Amniotic epithelial cell (primary cell): ENCODE measurements at places on chromosomes 7 and 10.
A peak's percentile ranks its signal among the peaks of the same experiment; 100 is the strongest.

- DNase-seq: no peak
Observed at GRCh38 chr7:101614939-101615302, 14.2 kb downstream of the MYL10 start.

GRCh38 chr10:29712108-29712507, 77.3 kb upstream of the SVIL start:
- DNase-seq: no peak

GRCh38 chr7:12269100-12269895, 58.2 kb downstream of the TMEM106B start:
- no peak for DNase-seq

DNA sequence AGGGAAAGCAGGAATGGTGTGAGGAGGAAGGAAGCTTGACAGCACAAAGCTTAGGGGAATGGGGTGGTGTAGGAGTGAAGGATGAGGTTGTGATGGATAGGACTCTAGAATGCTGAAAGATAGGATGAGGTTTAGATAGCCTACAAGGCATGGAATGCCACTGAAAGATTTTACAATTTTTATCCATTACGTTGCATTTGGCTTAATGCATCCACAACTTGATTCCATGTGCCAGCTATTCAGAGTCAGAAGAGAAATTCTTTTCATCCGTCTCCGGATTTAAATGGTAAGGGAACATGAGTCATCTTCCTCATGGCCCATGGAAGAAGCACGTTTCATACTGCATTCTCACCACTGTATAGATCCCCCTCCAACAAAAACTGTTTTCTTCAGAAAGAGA, 212.4 kb upstream of the BMPER start:
- peak; percentile 70 for DNase-seq

DNA sequence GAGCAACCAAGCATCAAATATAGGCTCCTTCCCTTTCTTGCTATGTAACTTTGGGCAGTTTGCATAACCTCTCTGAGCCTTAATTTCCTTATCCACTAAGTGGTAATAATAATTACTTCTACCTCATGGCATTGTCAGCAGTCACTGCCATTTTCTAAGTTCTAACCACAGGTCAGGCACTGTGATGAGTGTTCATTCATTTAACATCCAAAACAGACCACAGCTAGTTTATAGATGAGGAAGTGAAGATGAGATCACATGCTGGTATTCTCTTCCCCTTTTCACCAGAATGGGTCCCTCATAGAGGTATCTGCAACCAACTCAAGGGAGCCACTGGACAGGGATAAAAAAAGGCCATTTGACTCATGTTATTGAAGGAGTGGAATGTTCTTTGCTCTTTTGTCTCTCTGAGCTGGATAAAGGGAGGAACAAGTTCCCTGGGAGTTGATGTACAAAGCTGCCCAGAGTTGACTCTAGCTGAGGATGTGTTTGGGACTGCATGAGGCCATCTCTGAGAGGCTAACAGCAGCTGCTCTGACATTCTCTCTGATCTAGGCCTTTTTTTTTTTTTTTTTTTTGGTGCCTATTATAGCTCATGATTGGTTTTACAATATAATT, 65.0 kb downstream of the DNAJC12 start:
- peak; percentile 32 for DNase-seq

GRCh38 chr10:15163253-15163828, 5.2 kb downstream of the NMT2 start:
- DNase-seq: no peak

- no peak for DNase-seq
Observed at GRCh38 chr7:134699021-134699818, 52.6 kb downstream of the BPGM start.

DNA sequence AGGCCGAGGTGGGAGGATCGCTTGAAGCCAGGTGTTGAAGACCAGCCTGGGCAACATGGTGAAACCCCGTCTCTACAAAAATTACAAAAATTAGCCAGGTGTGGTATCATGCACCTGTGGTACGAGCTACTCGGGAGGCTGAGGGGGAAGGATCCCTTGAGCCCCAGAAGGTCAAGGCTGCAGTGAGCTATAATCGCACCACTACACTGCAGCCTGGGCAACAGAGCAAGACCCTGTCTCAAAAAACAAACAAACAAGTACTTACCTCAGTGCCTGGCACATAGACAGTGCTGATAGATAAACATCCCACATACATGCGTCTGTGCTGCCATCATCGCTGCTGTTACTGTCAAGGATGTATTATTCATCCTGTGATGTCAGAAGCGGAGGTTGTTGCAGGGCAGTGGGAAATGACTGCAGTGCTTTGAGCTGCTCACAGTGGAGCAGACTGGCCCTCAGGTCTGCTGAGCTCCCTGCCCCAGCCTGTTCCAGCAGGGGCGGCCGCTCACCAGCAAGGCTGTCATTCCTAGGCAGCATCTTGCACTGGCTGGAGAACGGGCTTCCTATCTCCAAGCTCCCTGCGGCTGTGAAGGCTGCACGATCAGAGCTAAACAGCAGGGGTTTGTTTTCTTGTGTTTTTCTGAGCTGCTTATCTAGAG, 18.6 kb downstream of the FOXK1 start:
- DNase-seq: peak; percentile 98

- DNase-seq: no peak
Observed at GRCh38 chr10:122077311-122077875, 88.4 kb downstream of the TACC2 start.

GRCh38 chr10:108817584-108817983, 1105.7 kb downstream of the XPNPEP1 start:
- DNase-seq: no peak

DNA sequence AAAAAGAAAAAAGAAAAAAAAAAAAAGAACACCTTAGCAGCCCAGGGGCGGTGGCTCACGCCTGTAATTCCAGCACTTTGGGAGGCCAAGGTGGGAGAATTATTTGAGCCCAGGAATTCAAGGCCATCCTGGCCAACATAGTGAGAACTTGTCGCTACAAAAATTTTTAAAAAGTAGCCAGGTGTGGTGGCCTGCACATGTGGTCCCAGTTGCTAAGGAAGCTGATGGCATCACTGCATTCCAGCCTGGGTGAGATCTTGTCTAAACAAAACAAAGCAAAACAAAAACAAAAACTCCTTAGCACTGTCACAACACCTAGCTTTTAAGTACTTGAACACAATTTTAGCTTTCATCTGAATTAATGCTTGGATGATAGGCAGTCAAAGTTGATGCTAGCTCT, 86.3 kb upstream of the MKLN1 start:
- no peak for DNase-seq

DNA sequence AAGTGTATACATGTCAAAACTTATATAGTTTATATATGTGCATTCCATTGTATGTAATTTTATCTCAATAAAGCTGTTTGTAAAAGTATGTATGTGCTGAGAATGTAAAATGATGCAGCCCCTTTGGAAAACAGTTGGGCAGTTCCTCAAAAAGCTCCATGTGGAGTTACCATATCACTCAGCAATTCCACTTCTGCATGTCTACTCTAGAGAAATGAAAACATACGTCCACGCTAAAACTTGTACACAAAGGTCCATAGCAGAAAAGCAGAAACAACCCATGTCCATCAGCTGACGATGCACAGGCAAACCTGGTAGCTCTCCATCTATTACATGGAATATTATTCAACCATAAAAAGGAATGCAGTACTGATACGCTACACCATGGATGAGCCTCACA, 8.3 kb upstream of the RGS10 start:
- DNase-seq: no peak

DNA sequence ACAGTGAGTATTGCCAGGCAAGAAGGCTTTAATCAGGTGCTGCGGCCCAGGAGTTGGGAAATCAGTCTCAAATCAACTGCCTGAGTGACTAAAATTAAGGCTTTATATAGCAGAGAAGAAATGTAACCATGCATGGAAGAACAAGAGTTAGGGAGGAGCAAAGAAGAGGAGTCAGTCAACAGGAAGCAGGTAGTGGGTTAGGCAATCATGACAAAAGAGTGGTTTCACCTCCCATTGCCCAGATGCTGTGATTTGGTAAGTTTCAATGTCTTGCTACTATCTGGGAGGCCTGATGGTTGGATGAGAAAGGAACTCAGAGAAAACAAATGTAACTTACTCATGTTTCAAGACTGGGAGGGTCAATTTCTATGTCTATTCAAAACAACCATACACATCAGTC, 998.3 kb downstream of the GATA3 start:
- DNase-seq: peak; percentile 3

- no peak for DNase-seq
Observed at GRCh38 chr10:84407388-84408049, 79.1 kb downstream of the CCSER2 start.

GRCh38 chr7:70053421-70053820, 455.1 kb downstream of the AUTS2 start:
- DNase-seq: no peak

- DNase-seq: no peak
Observed at GRCh38 chr7:27091941-27092818, 3.6 kb downstream of the HOXA1 start.

GRCh38 chr10:74063256-74063655, 65.3 kb downstream of the VCL start:
- peak; percentile 48 for DNase-seq

GRCh38 chr7:97639036-97639435, 92.8 kb upstream of the TAC1 start:
- DNase-seq: no peak

DNA sequence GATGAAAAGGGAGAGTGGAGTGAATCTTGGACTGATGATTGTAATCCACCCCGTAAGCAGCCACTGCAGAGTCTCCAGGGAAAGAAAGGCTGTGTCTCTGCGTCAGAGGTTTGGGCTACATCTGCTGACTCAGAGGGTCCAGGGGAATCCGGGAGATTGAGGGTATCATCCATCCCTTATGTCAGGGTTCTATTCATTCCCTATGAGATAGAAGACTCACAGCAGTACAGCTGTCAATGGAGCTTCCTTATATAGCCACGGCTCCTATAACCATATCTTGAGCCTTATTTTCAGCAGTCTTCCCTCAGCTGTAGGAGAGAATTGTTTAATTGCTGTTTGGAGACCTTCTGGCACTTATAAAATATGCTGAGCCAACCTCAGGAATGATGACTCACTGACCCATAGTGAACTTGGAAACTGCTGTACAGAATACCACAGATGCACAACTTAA, 558.2 kb upstream of the PFKP start:
- DNase-seq: peak; percentile 80

GRCh38 chr7:32273297-32273696, 203.1 kb upstream of the PDE1C start:
- no peak for DNase-seq

DNA sequence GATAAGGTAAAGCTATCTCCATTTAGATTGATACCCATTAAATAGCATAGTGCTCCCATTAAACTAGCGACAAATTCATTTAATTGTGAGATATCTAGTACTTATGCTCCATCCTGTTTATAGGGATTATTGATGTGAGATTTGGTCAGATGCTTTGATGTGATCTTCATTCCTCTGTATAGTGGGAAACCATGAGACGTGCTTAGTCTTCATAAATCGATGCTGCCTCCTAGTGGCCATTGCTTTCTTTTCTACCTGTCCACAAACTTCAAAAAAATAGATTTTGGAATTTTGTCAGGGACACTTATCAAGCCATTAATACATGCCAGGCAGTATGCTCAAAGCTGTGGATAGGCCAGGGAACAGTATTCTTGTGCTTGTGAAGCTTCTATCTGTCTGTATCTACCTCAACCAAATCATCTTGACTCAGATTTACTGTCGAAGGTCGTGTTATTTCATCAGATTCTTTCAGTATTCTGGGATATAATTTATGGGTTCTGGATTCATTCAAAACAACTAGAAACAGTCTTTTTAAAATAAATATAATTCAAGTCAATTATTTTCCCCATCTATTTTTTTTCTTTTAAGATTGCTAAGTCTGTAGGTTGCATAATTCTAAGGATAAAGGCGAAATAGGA, 12.0 kb downstream of the LSM8 start:
- peak; percentile 58 for DNase-seq

DNA sequence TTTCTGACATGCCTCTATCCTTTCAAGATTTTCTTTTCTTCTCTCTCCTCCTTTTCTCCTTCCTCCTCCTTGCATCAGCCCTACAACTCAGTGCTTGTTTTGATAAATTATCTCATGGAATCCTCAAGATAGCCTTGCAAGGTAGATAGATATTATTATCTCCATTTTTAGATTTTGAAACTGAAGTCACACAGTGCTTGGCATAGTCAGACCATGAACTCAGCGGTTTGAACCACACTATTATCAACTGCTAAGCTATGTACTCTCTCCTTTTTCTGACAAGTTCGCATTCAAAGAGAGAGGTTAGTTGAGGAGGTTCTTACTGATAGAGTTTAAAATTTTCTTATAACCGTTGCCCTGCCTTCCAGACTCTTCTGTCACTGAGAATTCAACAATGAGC, 79.1 kb downstream of the SUGCT start:
- peak; percentile 94 for DNase-seq

GRCh38 chr10:132630666-132631337, 93.2 kb downstream of the INPP5A start:
- DNase-seq: no peak

GRCh38 chr10:77898323-77899079, 28.1 kb downstream of the DLG5 start:
- no peak for DNase-seq

DNA sequence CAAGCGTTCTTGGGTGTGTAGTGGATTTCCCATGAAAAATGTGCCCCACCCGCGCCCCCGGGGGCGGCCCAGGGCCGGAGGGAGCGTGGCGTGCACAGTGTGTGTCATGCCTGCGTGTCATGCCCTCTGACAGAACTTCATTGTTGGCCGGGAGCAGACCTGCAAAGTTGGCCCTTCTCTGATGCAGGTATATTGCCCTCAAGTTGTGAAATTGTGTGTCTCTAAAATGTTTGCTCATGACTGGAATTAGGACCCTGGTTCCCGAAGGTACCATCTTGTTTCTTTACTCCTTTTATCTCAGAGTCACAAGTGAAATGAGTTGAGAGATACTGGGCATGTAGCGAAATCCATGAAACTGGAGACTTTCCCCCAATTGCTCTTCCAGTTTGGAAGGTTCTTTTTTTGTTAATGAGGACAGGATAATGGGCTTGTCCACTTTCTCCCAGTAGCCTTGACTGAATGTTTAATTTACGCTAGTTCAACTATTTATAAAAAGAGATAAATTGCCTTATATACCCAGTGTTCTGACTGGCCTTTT, 26.2 kb downstream of the ADK start:
- no peak for DNase-seq

- no peak for DNase-seq
Observed at GRCh38 chr10:110613341-110613995, 30.7 kb upstream of the RBM20 start.

DNA sequence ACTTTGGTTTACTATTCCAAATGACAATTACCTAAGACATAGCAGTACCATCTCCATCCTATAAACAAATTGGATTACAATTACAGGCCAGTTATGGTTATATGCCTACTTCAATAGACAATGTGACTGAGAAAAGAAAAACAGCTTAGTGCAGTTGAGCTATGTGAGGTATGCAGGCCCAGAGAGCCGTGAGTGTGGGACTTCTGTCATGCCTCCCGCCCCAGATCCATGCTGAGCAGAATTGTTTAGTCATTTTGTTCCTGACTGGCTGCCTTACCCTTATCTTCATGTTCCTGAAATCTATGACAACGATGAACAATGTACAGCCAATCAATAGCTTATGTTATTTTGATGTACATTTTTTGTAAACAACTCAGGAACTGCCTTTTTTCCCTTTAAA, 21.7 kb downstream of the LARP4B start:
- DNase-seq: peak; percentile 51

- DNase-seq: peak; percentile 78
Observed at GRCh38 chr7:135211179-135211945, at the start of gene WDR91. Gene WDR91, minus strand, starts transcription at chr7:135211526. Its CDS starts 24 bp downstream, at chr7:135211502.
